Prostate gland (tissue), 2 donors: ENCODE measurements at places on chromosomes 13 and 19. TPM values are rescaled to one million over a fixed set of nuclear protein-coding genes. Genes with fewer than 3 reads are reported as not detected.

DNA sequence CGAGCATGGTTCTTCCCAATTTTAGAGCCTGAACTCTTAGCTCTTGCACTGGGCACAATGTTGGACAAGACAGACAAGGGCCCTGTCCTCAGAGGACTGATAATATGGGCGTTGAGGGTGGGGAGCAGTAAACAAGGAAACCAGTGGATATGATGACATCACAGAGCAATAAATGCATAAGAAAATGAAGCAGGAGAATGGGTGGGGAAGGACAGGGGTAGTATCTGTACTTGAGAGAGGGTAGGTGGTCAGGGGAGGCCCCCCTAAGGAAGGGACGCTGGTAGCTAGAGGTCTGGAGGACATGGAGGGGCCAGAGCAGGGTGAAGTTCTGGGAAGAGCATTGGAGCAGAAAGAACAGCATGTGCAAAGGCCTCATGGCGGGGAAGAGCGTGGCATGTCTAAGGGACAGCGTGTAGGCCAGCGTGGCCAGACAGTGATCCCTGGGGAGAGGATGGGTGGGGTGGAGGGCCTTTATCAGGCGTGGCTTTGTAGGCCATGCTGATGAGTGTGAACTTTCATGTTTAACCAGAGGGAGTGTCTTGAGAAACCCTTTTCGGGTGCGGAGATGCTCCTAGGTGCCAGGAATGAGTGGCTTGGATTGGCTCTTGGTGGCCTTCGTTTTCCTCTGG is 15.1 kb upstream of the ZNF536 start:
- no peak for DNase-seq

DNA sequence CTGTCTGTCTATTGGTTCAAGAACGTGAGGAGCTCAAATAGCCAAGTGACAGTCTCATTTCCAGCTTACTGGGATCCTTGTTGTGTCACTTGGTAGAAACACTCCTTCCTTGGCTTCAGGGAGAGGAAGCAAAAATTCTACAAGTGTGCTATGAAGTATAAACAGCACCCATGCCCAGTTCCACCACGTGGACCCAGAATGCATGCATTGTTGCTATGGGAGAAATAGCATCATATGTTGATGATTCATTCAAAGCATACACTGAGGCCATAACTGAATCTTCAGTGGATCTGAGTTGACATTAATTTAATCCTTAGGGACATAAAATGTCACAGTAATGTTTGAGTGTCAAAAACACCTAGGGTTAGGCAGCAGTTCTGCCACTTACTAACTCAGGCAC is 199.0 kb upstream of the RXFP2 start:
- DNase-seq = no peak

The ZNF579 gene
- 8.7 TPM for total RNA-seq

GRCh38 chr19:30718707-30719106 is 346.5 kb downstream of the ZNF536 start:
- DNase-seq = no peak

The USHBP1 gene
- total RNA-seq = 8.4 TPM

- no peak for DNase-seq
Measured at GRCh38 chr13:26887594-26887993, 127.0 kb upstream of the GPR12 start.

The LILRA5 gene
- total RNA-seq = not detected

DNA sequence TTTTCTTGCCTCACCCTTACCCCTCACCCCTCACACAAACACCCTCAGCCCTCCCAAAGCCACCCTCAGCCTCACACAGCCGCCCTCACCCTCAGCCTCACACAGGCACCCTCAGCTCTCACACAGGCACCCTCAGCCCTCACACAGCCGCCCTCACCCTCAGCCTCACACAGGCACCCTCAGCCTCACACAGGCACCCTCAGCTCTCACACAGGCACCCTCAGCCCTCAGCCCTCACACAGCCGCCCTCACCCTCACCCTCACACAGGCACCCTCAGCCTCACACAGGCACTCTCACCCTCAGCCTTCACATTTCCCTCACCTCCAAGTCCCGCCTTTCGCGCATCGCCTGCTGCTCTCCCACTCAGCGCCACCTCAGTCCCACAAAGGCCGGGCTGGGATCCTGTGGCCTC is 287 bp upstream of the ZSCAN22 start:
- DNase-seq = no peak

DNA sequence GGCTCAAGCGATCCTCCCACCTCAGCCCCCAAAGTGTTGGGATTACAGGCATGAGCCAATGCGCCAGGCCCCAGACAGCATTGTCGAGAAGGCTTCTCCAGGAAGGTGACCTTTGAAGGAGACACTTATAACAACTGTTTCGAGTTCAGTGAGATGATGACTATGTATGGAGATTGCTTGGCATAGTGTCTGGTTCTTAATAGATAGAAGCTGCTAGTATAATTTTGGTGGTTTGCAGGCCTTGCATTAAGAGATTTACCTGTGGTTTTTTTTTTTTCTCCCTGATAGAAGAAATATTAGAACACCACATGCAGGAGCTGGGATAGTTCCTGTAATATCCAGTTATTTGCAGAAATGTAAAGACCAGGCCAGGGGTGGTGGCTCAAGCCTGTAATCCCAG is 3.7 kb downstream of the MARCHF2 start:
- DNase-seq = no peak

The LIPE gene
- total RNA-seq = 24.8 TPM

The ANO8 gene
- total RNA-seq = 10.1 TPM

DNA sequence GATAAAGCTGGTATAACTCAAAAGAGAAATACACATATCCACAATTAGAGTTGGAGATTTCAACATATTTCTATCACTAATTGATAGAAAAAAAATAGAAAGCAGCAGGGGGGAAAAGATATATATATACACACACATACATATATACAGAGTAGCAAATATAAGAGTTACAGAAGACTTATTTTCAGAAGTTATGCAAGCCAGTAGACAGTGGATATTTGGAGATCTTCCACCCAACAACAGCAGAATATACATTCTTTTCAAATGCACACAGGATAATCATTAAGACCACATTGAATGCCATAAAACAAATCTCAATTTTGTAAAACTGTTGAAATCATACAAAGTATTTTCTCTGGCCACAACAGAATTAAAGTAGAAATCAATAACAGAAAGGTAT is 192.8 kb downstream of the LACC1 start:
- no peak for DNase-seq

The DHDH gene
- total RNA-seq = 12.6 TPM

DNA sequence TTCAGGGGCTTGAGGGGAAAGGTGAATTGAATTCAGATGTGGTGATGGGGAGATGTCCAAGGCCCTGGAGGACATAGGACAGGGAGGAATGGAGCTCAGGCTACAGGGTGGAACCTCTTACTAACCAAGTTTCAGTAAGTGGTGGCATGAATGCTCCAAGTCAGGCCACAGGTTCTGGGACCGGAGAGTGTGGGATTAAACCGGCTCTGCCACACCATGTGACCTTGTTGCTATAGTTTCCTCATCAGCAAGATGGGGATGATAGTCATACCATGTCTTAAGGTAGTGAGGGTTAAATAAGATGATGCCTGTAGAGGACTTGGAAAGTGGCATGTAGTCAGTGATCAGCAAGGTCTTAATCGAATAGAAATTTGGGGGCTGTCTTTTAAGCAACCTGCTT is 16.3 kb downstream of the GPR183 start:
- DNase-seq = no peak

GRCh38 chr13:97200081-97200942 is 21.8 kb upstream of the MBNL2 start:
- DNase-seq = no peak

The IGFL3 gene
- not detected for total RNA-seq

The PSG4 gene
- total RNA-seq = 0.68 TPM
